HS-27A (cell line): ENCODE measurements at places on chromosomes 12 and 14.

- no peak for DNase-seq
These were observed 365.2 kb downstream of the SEC23A start for GRCh38 chr14:38737686-38738407.

GRCh38 chr12:95755261-95755865 lies 35.2 kb downstream of the NTN4 start:
- DNase-seq: no peak

DNA sequence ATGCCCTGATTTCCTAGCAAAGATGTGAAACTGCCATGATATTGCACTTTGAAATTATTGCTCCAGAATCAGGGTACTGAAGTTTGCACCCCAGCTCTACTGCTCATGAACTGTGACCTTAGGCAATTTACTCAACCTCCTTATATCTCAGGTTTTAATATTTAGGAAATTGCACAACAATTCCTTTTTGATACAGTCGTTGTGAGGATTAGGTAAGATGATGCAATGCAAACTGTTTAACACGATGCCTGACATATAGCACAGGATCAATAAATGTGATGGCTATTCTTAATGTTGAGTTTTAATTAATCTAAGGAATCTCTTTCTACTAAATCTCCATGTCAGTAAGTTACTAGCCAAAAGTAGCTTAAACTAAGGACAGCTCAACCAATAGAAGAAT lies 555.8 kb downstream of the GALC start:
- DNase-seq: no peak

- DNase-seq: no peak
These were observed 16.0 kb upstream of the NR2C1 start for GRCh38 chr12:95089462-95089861.

- no peak for DNase-seq
These were observed 241.3 kb upstream of the TMEM132C start for GRCh38 chr12:128025589-128026245.

- no peak for DNase-seq
These were observed 657.6 kb downstream of the MED13L start for GRCh38 chr12:115619889-115620288.

GRCh38 chr12:3655328-3655900 lies 97.5 kb downstream of the CRACR2A start:
- DNase-seq: no peak

GRCh38 chr14:33714527-33715226 lies 236.2 kb downstream of the EGLN3 start:
- no peak for DNase-seq

GRCh38 chr12:57093415-57094207 lies 4.7 kb downstream of the NAB2 start:
- DNase-seq: no peak

- peak; percentile 62 for DNase-seq
These were observed 369.0 kb upstream of the FAR2 start for GRCh38 chr12:28780096-28780495.

DNA sequence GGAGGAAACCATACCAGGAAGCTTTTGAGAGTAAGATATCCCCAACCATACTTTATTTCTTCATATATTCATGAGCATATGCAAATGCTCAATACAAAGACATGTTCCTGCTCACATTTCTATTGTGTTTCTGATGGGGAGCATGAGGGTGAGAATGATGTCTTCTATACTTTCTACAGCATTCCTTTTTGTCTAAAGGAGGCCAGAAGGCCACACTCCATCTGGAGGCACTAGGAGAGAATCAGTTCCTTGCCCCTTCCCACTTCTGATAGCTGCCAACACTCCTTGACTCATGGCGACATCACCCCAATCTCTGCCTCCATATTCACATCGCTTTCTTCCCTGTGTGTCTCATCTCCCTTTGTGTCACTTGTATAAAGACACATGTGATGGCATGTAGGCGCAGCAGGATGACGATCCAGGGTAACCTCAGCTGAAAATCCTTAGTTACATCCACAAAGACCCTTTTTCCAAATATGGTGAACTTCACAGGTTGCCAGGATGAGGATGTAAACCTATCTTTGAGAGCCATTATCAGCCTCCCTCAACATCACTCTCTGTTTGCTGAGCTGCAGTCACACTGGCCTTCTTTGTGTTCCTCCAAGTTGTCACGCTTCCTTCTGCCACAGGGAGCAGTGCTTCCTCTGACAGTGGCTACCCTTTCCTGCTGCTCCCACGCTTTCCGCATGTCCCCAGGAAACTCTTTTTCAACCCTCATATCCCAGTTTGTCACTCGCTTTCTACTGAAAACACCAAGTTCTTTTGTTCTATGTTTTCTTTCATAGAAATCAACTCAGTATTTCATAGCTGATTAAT lies 96.9 kb downstream of the STXBP6 start:
- no peak for DNase-seq

GRCh38 chr14:55373784-55374705 lies 37.6 kb downstream of the ATG14 start:
- DNase-seq: no peak

DNA sequence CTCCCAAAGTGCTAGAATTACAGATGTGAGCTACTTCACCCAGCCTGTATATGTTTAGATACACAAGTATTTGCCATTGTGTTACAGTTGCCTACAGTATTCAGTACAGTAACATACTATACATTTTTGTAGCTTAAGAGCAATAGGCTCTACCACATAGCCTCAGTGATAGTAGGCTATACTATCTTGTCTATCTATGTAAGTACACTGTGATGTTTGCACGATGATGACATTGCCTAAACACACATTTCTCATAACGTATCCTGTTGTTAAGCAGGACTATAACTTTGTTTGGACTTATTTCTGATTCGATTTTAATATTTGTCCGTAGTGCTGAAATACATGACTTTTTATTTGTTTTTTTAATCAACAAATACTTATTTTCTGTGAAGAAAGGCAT lies 129.2 kb downstream of the PCNX1 start:
- no peak for DNase-seq
